T-helper 1 cell (primary cell): ENCODE measurements at places on chromosomes 5 and 9.

DNA sequence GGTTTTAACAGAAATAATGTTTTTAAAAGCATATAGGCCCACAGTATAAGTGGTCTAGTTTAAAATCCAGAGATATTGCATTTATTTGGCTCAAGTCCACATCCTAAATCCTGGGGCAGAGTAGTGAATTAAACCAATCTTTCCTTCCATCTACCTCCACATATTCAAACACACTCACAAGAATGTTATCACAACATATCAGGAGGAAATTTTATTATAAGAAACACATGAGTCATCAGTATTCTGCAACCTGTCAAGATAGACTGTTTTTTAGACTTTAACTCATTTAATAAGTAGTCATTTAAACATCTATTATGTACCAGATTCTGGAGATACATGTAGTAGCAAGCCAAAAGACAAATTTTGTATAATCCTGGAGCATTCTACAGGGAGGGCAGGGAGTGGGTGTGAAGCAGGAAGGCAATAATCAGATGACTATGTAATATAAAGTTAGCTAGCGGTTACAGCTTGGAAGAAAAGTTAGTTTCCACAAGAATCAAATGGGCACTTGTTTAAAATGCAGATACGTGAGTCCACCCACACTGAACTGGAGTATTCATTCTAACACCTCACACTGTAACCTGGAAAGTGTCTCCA is 187.3 kb upstream of the PIK3R1 start:
- DNase-seq, result no peak

GRCh38 chr9:96217294-96217707 is 84.7 kb downstream of the HSD17B3 start:
- no peak for DNase-seq

DNA sequence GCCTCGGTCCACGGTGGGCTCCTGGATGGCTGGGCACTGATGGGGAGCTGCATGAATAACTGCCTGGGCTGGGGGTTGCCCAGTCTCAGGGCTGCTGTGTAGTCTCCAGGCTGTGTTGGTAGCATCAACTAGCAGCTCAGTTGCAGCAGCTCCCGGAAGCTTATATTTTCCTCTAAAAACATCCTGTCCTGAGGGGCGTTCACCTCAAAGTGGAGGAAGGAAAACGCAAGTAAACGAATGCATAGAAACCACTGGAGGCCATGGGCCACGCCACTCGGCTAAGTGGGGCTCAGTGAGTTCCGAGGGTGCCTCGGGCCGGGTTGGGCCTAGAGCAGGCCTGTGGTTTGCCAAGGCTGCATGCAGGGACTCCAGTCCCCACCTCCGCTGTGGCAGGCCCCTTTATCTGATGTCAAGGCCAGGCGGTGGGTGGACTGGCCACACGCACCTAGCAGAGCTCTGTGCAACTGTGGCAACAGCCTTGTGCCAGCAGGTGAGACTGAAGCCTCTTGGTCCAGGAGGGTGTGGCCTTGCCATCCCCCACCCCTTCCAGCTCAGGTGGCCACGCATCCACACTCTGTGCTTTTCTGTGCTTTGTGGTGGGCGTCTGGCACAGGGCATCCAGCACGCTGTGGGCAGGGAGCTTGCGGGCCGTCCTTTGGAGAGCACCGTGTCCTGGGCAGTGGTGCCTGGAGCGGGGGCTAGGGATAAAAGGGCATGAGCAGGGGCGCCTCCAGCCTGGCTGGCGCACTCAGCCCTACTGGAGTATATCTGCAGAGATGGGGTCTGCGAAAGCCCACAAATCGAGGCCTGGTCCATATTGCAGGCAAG is 15.1 kb downstream of the TCF7 start:
- peak; percentile 49 for DNase-seq

GRCh38 chr5:135100011-135100410 is 66.0 kb upstream of the PITX1 start:
- DNase-seq, result no peak

GRCh38 chr5:132774406-132774805 is 2.6 kb downstream of the SEPTIN8 start:
- DNase-seq, result no peak

DNA sequence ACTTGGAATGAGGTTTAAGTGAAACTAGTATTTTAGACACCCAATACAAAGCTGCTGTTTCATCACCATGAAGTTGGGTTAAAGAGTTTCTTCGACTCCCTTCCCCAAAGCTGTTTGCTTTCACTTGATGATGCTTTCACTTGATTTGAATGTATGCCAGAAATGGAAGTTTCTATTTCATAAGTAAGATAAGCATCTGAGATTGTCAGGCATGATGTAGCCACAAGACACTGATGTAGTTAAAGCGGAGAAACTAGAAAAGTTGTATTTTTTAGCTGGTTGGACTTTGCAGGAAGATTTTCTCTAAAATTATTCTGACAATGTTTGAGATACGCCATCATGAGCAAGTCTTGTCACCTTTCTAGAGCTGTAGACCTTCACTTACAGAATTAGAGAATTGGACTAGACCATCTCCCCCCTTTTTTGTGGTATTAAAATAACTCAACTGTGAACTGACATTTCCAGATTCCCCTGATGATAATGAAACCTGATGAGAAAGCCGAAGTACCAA is 20.0 kb downstream of the MOCS2 start:
- no peak for DNase-seq

- DNase-seq, result no peak
These were observed 329 bp downstream of the CDC23 start for GRCh38 chr5:138212828-138213160.

GRCh38 chr5:173328844-173329490 is 753 bp upstream of the STC2 start:
- DNase-seq, result no peak

- no peak for DNase-seq
These were observed 14.7 kb downstream of the FGF18 start for GRCh38 chr5:171433982-171434676.

GRCh38 chr9:71303351-71303750 is 181.9 kb upstream of the TRPM3 start:
- no peak for DNase-seq

GRCh38 chr9:18063856-18064390 is 410.0 kb upstream of the ADAMTSL1 start:
- no peak for DNase-seq

DNA sequence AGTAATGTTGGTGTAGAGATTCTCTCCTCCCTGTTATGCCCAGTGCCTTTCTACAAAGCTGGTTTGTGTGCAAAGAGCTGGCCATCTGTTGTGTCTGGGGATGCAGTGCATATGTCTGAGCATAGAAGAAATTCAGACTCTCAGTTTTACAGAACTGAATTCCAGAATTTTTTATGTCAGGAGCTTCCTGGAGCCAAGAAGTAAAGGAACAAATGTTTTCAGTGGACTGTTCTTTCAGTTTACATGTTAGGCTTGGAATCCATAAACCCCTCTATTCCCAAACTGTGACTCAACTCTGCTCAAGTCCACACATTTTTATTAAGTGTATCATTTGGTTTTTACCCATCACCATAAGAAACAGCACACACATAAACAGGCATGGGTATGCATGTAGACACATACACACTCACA is 366.0 kb downstream of the BRINP1 start:
- no peak for DNase-seq

GRCh38 chr5:77294185-77294584 is 83.7 kb downstream of the PDE8B start:
- DNase-seq, result no peak

DNA sequence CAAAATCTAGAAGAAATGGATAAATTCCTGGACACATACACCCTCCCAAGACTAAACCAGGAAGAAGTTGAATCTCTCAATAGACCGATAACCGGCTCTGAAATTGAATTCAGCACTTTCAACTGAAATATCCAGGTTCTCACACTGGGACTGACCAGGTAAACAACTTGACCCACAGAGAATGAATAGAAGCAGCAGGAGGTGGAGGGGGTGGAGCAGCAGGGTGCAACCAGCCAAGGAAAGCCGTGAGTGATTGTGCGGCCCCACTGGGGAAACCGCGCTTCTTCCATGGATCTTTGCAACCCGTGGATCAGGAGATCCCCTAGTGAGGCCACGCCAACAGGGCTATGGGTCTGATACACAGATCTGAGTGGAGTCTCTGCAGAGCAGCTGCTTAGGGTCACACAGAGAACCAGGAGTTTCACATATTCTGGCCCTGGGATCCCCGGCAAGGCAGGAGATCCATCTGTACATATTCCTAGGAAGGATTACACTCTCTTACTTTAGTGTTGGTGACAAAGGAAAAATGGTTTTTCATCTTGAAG is 181.5 kb downstream of the SLCO4C1 start:
- no peak for DNase-seq

DNA sequence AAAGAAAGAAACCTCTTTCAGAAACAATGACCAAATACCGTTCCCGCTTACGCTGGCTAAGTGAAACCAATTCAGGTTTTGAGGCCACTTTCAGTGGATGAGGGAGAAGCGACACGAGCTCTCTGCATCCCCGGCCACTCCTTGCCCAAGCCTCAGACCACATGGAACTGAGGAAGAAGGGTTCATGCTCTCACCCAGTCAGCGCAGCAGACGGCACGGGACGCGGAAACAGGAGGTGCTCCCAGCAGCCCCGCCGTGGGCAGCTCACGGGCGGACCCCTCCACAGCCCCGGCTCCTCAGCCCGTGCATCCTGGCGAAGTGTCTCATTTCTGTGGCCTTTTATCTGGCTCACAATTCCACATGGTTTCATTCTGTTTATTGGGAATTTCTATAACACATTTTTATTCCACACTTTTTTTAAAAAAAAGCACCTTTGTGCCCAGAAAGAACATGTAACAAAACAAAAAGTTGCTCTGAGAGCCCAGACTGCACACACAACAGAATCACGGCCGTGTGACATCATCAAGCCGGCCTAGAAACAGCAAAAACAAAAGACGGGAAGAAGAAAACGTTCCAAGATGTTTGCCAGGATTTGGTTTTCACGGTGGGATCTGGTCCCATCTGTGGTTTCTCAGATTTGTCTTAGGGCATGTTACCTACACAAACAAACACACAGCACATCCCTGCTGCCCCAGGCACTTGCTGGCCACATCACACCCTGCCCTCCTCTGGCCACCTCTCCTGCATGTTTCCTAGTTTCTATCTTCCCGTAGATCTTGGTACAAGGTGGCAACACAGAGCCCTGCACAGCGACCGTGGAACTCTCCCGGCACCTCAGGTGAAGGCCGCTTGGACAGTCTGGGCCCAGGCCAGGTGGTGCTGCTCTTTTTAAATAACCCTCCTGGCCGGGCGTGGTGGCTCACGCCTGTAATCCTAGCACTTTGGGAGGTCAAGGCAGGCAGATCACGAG is 16.2 kb downstream of the QSOX2 start:
- DNase-seq, result no peak

DNA sequence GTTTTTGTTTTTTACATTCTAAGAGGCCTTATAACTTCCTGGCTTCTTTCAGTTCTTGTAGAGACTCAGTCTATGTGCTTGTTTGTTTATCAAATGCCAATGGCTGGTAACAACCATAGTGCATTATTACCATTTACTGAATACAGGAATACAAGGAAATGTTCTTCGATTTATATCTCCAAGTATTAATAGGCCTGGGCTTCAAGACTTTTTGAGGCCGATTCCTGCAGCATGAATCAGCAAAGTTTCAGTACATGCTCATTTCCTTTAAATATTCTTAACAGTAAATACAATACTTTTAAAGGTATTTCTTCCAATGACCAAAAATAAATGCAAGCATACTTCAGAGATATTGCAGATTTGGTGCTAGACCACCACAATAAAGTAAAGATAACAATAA is 535.3 kb downstream of the EFNA5 start:
- no peak for DNase-seq

DNA sequence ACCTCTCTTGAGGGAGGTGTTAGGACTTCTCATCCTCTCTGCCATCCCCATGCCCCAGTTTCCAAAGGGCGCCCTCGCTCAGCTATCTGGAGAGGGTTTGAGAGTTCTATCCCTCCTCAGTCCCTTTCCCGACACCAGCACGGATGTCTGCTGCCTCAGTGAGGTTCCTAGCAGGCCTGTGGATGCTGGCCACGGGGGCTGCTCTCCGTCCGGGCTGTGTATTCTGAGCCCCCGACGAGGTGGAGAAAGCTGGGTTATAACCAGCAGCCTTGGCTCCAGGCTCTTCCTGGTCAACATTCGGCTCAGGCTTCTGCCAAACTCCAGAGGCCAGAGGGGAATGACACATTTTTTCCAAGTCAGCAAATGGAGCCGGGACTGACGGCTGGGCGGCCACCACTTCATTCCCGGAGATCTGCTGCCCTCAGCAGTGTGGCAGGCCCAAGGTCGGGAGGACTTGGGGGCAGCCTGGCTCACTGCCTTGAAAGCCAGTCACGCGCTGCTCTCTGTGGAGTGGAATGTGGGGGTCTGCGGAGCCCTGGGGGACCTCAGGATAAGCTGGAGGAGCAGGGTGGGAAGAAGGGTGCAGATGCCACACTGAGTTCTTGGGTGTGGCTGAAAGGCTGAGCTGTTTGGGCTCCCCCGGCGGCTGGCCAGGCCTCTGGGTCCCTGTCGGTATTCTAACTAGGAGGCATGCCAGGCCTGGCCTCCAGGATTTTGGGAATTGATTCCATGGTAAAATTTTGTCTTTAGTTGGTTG is 27.4 kb downstream of the PTPA start:
- DNase-seq, result no peak

DNA sequence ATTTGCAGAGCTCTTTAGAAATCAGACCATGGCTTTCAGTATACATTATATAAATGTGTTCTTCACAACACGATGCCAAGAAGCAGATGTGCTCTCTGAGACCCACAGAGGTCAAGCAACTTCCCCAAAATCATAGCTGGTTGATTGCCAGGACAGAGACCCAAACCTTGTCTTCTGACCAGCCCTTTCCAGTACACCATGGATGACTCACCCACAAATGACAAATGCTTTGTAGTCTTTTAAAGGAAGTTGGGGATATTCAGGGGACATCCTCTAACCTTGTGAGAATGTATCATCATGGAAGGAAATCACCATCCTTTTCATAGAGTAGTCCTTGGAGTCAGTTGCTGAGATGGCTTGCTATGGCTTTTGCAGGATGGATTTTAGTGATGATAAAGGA is 30.1 kb downstream of the ZNF462 start:
- no peak for DNase-seq

DNA sequence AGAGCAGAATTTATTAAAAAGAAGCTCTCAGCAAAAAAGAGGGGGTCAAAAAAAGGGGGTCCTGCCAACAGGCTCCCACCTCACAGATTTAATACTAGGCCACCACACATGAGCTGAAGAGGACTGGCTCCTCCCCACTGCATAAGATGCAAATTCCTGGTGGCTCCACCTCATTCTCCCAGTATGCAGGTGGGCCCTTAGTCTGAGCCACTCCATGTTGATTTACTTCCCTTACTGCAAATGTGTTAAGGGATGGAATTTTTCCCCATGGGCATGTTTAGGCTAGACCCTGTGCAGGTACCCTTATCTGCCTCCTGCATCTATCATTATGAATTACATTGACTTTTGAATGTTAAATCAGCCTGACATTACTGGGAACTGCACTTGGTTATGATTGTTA is 82.9 kb downstream of the ISOC1 start:
- no peak for DNase-seq
